ENCODE measurements at places on chromosomes 6 and 20.

- no peak for DNase-seq
Measured at GRCh38 chr6:75147512-75147911, 58.3 kb downstream of the COL12A1 start.

- peak; percentile 12 for DNase-seq
Measured at GRCh38 chr6:53066077-53066417, 843 bp downstream of the FBXO9 start.

- DNase-seq, result no peak
Measured at GRCh38 chr20:54622333-54623295, 147.2 kb downstream of the DOK5 start.

DNA sequence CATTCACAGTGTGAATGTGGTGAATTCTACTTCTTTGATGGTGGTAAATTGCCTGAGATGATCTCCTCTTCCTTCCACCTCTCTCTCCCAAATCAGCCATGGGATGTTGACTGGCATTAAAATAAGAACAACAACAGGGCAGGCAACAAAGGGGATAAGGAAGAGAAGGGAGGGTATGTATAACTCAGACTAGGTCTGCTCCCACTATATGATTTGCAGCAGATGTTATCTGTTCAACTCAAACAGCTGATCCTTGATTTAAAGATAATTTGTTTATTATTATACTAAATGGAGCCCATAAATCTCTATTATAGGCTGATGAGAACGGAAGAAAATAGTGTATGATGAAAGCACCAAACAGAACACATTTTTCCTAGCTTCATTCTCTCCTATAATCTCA, 262.0 kb downstream of the BTBD3 start:
- no peak for DNase-seq

DNA sequence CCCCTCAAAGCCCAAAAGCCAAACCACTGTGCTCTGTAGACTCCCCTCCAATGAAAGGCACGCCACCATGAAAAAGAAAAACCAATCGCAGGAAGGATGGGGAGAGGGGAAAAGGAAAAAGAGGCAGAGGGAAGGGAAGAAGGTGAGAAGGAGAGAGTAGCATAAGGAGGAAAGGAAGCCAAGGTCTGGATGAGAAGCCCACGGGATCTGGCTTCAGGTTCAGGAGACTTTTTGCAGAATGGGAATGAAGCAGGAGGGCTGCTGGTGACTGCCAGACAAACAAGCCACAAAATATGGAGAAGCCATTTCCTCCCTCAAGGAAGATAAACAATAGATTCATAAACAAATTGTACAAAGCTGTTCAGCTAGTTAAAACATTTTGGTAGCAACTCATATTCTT, 79.0 kb upstream of the MRPS10 start:
- DNase-seq, result no peak

GRCh38 chr20:33192912-33193501, 24.1 kb upstream of the BPIFA3 start:
- DNase-seq, result no peak

DNA sequence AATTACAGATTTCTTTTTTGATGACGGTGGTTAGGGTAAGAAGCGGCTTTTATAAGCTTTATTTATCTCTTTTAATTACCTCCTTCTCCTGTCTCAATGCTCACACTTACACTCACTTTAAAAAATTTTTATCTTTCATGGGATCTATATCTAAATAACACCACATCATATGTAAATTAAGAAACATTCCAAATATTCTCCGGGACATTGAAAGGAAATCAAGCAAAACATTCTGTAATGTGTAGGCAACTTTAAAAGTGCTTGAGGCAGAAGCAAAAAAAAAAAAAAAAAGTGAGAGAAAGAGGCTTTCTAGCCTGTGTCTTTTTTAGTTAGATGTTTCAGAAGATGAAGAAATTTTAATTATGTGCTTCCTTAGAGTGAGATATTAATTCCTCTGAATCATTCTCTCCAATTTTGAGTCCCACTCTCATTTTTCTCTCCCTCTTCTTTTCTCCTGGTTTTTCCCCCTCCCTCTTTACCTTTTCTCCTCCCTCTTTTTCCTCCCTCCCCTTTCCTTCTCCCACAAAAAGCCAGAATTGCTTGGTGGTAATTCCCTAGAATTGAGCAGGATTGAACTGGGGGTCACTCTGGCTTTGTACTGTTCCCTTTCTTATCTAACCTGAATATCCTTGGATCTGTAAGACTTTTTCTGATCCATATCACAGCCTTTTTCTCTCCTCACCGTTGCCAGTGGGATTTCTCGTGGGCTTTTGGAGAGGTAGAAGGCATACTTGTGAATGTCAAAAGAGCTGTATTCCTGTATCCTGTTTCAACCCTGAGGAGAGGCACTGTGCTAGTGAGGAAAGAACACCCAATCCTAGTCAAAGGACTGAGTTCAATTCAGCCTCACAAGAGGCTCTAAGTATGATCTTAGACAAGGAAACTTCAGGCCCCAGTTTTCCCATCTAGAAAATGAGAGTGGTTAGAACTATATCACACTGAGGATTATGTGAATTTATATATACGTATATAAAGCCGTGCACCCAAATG, 30.4 kb downstream of the KCNQ5 start:
- DNase-seq, result no peak

DNA sequence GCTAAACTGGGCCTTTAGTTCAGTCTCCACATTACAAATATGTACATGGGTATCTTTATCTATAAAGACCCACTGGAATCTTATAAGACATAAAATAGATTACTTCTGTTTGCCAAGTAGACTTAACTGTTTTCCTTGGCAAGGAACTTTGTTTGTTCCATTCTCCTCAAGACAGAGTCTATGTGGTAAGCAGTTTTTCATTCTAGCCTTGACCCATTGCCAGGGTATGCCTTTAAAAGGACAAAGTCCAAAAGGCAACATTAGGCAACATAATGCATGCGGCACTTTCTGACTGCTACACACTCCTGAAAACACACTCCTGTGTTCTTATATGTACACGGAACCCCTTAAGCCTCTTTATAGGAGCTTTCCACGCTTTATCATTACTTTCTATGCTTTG, 20.4 kb downstream of the VNN1 start:
- DNase-seq, result no peak

GRCh38 chr20:1010659-1011058, 8.5 kb upstream of the RSPO4 start:
- DNase-seq, result no peak

DNA sequence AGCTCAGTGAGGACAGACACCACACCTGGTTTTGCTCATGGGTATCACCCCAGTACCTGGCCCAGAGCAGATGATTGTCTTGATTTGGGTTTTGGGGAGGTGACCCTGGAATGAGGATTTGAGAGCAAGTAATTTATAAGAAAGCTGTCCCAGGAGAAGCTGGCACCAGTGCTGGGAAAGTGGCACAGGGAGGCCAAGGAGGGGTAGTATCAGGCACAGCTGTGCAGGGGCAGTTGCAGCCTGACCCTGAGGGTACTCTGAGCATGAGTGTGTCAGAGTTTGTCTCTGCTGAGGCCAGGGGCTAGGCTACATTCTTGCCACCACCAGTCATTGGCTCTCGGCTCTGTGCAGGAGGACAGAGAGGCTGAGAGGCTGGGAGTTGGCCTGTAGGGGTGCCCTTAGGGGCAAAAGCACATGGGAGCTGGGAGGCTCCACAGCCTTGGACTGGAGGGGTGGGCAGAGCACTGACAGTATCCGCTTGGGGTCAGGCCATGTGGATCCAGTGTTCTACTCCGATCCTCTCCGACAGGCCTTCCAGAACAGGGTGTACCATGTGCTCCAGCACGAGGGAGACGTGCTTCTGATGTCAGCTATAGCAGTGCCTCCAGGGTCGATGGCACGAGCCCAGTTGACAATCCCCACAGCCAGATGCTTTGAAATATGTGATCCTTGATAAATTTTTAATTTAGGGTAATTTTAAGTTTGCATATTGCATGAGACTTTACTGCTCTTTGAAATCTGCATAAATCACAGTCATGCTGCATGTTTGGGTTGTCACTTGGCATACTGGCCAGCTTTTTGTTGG, 121.3 kb downstream of the PHACTR3 start:
- no peak for DNase-seq

- no peak for DNase-seq
Measured at GRCh38 chr6:169075915-169076654, 177.6 kb downstream of the THBS2 start.

GRCh38 chr6:165776691-165777090, 113.7 kb upstream of the PDE10A start:
- DNase-seq, result no peak

GRCh38 chr20:47906348-47906660, 121.0 kb upstream of the SULF2 start:
- no peak for DNase-seq

- no peak for DNase-seq
Measured at GRCh38 chr20:36155629-36155971, 1.1 kb downstream of the EPB41L1 start.

GRCh38 chr6:42406306-42407280, 45.1 kb downstream of the TRERF1 start:
- DNase-seq, result no peak

- no peak for DNase-seq
Measured at GRCh38 chr6:72464246-72464645, 157.6 kb upstream of the KCNQ5 start.

DNA sequence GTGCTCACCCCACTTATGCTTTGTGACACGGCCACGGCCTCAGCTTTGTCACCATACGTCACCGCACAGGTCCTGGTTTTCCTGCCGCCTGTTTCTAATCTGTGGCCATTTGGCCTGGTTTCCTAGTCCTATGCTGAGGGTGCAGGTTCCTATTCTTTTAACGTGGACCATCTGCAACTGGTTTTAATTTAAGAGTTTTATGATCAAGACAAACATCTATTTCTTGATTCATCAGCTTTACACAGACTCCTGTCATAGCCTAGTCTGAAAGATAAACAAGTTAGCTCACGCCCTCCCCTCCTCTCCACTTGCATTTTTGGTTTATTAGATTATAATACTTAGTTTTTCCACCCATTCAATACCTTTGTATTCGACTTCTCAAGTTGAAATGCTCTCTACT, 97.5 kb upstream of the RPS6KA2 start:
- no peak for DNase-seq

- DNase-seq, result no peak
Measured at GRCh38 chr20:53328961-53329360, 264.7 kb downstream of the ZNF217 start.

- no peak for DNase-seq
Measured at GRCh38 chr20:47682916-47683315, 102.4 kb downstream of the SULF2 start.

DNA sequence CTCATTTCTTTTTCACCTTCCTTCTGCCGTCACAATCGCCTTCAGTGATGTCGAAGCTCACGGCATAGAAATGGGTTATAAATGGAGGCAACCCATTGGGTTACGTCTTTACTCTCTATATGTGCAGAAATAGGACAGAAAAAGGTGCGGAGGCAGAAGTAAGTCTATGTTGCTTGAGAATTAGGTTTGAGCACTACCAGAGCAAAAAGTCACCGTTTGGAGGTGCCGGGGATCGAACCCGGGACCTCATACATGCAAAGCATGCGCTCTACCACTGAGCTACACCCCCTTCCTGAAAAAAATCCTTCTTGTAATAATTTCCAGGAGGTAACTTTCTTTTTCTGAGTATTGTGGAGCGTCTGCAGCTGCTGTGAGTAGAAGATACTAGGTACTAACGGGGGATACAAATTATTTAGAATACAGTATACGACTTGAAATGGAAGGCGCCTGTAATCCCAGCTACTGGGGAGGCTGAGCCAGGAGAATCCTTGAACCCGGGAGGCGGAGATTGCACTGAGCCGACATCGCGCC, 134.2 kb downstream of the TRIM27 start:
- DNase-seq, result no peak

- no peak for DNase-seq
Measured at GRCh38 chr6:28410767-28411166, 11.2 kb upstream of the ZSCAN12 start.

- no peak for DNase-seq
Measured at GRCh38 chr20:9180481-9181257, 111.8 kb downstream of the PLCB4 start.

DNA sequence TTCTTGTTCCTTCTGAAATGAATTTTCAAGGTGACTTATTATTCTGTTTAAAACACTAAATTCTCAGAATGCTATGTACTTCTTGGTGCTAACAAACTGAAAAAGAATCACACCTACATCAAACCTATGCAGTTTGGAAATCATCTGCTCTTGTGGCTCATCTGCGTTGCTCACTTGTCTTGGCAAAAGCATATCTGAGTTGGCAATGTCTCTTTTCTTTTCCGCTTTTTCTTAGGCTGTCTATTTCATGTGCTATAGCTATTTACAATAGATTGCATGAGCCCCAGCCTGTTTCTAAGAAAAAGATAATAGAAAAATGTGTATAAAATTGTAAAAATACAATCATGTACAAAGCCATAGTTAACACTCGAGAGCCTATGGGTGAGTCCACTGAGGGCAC, 348.9 kb upstream of the AGPAT4 start:
- DNase-seq, result no peak
